ENCODE measurements at places on chromosomes 1 and 21.

DNA sequence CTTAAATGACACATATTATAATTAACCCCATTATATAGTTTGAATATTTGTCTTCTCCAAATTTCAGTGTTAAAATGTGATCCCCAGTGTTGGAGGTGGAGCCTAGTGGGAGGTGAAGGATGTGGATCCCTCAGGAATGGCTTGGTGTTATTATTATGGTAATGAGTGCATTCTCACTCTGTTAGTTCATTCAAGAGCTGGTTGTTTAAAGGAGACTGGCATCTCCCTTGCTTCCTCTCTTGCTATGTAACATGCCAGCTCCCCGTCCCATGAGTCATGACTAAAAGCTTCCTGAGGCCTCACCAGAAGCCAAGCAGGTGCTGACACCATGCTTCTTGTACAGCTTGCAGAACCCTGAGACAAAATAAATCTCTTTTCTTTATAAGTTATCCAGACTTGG lies 1612.7 kb downstream of the AMY1C start:
- no peak for DNase-seq

DNA sequence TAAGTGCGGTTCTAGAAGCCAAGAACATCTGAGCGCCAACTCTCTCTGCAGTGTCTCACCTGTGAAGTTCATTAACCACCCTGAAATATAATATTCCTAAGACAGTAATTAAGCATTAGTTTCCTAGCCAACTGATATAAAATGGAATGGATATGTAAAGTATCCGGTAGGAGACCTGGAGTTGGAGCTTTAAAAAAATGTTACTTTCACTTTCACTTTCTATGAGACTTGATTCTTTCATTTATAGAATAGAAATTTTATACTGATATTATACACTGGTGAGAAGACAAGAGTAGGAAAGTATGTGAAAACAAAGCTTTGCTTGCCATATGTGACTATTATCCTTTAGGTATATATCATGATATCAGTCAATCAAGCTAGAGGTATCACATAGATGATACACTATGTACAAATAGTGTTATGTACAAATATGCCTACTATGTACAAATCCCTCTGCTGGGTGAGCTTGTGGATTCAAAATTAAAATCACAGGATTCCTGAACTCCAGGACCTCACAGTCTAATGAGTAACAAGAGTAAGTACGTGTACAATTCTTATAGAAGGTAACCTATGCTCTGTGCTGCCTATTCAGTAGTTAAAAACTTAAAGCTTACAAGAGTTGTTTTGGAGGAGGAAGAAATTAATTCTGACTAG lies 934.2 kb downstream of the TTLL7 start:
- no peak for DNase-seq

DNA sequence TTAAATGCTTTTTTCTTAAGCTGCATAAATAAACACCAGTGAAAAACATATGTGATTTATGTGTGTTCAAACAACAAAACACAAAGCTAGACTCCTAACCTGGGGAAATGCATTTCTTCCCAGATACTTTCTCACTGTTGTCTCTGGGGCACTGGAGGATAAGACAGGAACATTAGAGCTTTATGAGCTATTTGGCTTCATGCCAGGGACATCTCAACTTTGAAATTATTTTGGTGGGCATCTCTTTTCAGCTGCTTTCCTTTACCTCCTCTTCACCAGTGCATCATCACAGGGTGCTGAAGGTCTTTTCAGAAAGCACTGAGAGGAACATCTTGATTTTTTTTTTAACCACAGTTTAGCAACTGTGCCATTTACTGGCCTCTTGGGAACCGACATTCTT lies 212.9 kb downstream of the DNM3 start:
- DNase-seq, result no peak

GRCh38 chr1:35807614-35808449 lies at the start of gene AGO4:
Gene AGO4 (plus strand): TSS chr1:35808016. CDS start chr1:35808417, 401 bp downstream.
- peak; percentile 38 for DNase-seq

DNA sequence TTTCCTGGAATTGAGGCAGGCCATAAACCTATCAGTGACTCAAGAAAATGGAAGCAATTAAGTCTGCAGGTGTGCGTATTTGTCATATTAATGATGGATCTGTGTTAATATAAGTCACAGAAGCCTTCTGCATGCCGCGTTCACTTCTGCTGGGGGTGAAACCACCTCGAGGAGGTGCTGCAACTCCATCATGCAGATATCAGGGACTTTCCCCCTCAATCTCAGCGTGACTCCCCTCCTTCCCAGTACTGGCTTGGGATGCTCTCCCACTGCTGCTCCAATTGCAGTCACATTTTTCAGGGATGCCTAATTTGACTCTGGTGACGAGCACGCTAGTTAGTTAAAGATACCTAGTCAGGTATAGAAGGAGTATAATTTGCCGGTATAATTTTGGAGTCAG lies 87.5 kb downstream of the ASTN1 start:
- no peak for DNase-seq

DNA sequence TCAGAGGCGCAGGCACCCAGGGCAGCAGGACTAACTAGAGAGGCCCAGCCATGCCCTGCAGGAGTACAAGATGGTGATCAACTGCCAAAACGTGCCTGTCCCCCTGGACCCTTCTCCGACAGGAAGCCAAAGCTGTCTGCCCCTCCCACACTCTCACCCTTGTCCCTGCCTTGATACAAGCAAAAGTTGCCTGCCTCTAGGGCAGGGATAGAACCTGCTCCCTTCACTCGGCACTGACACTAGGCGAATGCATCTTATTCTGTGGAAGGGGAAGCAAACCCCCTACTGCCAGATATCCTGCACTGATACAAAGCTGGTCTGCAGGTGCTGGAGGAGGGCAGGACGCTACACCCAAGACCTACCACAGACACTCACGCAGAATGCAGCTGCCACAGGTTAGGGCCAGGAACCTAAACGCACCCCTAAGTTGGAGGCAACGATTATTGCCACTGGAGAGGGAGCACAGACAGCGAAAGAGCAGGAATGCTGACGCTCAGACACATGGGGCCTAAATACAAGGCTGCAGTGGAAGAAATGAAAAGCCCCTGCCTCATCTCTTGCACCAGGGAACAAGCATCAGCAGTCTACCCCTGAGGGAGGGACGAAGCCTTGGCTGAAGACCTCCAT lies 3.7 kb downstream of the TARBP1 start:
- no peak for DNase-seq

DNA sequence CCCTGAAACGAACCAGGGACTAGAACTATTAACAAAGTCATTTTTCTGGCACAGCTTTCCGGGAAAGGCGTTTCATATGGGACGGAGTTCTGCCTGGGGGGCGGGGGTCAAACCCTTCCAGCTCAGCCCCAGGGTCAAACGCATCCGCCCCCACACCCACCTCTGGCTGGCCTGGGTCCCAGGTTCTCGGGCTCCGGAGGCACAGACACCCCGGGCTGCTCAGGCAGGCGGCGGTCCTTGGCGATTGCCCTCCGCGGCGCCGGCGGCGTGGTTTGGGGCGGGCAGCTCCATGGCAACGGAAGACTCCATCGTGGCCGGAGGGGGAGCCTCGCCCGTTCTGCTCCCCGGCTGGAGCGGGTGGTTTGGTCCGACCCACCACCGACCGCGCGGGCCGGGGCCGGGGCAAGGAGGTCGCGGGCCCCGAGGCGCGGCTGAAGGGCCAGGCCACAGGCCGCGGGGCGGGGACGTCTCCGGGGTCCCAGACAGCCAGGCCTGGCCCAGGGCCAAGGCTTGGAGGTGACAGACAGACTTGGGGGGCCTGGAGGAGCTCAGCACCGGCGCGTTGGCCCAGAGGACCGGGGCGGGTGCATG lies at the start of gene CFAP74:
CFAP74 (minus strand) TSS at position 246 of the 591 bp plus-strand sequence. CDS start 12,830 bp downstream, outside the sequence.
- peak; percentile 64 for DNase-seq

All from posterior cingulate gyrus (tissue), 11 donors.